Heart left ventricle (tissue), 16 donors: ENCODE measurements at places on chromosomes 4 and X. TPM values are rescaled to one million over a fixed set of nuclear protein-coding genes. Genes with fewer than 3 reads are reported as not detected.

Gene APELA
- total RNA-seq = not detected

GRCh38 chr4:149344436-149344835 is 471.2 kb downstream of the IQCM start:
- no peak for DNase-seq

GRCh38 chr4:174553828-174554227 is 31.5 kb upstream of the HPGD start:
- no peak for DNase-seq

DNA sequence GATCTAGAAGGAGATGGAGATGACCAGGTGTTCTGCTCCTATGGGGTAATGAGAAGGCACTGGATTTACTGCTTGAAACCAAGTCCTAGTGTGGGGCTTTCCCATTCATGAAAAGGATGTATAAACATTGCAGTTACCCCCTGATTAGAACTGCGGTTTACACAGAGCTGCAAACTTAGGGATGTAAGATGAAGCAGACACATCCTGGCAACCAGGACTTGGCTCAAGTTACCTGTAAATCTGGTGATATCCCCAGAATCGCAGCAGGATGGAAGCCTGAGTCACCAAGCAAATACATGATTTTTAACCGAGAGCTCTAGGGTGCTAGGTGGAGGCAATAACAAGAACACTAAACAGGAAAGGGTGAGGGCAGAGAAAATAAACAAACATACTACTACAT is 178.6 kb upstream of the MAMLD1 start:
- no peak for DNase-seq
